ENCODE measurements at places on chromosomes 6 and 20. TPM values are rescaled to one million over a fixed set of nuclear protein-coding genes. Genes with fewer than 3 reads are reported as not detected.

Gene CRISP2
- not detected for total RNA-seq

Gene USP49
- 1.3 TPM for total RNA-seq

Gene ZNF322
- total RNA-seq, result 6.7 TPM

Gene ZNF334
- total RNA-seq, result 2.0 TPM

Gene ADGB
- total RNA-seq, result not detected

Gene PRICKLE4
- 0.28 TPM for total RNA-seq

Gene MAPK13
- 80.4 TPM for total RNA-seq

Gene MTHFD1L
- total RNA-seq, result 37.5 TPM

Gene ACTL10
- total RNA-seq, result 3.2 TPM

Gene SPEF1
- total RNA-seq, result not detected

Gene SLC17A3
- not detected for total RNA-seq

Gene BPIFB1
- not detected for total RNA-seq

Gene DPPA5
- total RNA-seq, result not detected

Gene SLC22A7
- total RNA-seq, result not detected

Gene KHDRBS2
- total RNA-seq, result not detected

Gene DNMT3B
- 2.5 TPM for total RNA-seq

Gene SLC52A3
- 0.42 TPM for total RNA-seq
